ENCODE measurements at places on chromosomes 5 and 9.

DNA sequence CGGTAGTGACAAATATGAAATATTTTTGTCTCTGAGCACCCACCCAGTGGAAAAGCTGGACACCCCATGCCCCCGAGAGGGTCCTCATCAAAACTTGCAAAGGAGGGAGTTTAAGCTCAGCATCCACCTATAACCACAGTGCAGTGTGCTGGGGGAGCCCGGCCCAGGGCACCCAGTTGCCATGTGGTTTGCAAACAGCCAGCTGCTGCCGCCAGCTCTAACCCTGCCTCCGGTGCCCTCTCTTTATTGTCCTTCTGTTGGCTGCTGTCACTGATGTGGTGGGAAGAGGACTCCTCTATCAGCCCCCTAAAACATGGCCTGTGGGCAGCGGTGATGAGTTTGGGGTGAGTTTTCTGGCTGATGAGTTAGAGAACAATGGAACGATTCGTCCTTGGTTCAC lies 160.9 kb upstream of the MVB12B start:
- DNase-seq = no peak

DNA sequence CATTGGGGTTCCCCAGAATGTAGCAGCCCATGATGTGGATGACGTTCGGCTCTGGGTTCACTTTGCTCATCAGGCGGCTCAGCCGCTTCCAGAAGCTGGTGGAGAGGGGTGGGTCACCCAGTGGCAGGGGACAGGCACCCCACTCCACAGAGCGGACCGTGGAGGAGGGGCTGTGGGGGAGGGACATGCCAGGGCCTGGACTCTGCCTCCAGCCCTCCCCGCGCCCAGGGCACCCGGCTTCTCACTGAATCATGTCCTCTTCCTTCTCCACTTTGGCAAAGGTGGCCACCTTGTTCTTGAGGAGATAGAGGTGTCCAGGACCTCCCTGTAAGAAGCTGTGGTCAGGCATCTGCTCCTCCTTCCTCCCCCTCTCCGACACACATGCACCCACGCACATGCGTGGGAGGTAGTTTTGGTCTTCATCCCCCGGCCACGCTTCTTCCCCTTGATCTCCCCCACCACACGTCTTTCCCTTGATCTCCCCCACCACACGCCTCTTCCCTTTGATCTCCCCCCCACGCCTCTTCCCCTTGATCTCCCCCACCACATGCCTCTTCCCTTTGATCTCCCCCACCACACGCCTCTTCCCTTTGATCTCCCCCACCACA lies 8.9 kb upstream of the ENTPD8 start:
- DNase-seq = no peak

DNA sequence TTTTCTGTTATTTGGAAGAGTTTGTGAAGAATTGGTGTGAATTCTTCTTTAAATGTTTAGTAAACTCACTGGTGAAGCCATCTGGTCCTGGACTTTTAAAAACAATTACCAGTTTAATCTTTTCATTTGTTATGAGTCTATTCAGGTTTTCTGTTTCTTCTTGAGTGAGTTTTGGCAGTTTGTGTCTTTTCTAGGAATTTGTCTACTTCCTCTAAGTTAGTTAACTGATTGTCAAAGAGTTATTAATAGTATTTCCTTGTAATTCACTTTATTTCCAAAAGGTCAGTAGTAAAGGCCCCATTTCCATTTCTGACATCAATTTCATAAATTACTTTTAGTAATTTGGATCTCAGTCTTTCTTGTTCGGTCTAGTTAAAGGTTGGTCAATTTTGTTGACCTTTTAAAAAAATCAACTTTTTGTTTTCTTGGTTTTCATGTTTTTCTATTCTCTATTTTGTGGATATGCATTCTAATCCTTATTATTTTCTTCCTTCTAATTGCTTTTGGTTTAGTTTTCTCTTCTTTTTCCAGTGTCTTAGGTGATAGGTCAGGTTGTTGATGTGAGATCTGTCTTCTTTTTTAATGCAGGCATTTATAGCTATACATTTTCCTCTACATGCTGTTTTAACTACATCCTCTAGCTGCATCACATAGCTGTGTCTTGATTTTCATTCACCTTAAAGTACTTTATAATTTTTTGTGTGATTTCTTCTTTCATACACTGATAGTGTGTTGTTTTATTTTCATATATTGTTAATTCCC lies 7.3 kb upstream of the SMIM3 start:
- no peak for DNase-seq

- no peak for DNase-seq
Observed at GRCh38 chr9:82912645-82913044, 150.3 kb downstream of the RASEF start.

DNA sequence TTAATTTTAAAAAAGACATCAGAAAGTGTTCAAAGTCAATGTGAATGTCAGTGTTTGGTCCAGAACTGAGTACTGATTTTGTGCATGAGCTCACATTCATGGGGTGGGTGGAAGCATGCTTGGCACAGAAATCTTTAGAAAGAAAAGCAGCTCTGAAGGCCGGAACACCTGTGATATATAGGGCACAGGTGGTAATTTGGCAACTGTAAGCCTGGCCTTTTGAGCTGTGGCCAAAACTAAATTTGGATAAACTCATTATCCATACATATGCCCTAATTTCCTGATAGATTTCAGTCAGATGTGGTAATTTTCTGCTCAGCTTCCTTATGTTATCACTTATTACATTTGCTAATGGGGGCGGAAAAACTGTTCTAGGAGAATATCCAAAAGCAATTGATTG lies 211.4 kb downstream of the HCN1 start:
- no peak for DNase-seq

GRCh38 chr5:97931829-97932228 lies 748.8 kb upstream of the RIOK2 start:
- DNase-seq = no peak

- DNase-seq = no peak
Observed at GRCh38 chr9:127509955-127510299, 58.6 kb downstream of the LRSAM1 start.

- no peak for DNase-seq
Observed at GRCh38 chr5:158277276-158277675, 418.3 kb upstream of the CLINT1 start.

GRCh38 chr5:150129813-150130492 lies 25.7 kb downstream of the PDGFRB start:
- DNase-seq = peak; percentile 74

GRCh38 chr5:167902298-167902697 lies 389.1 kb upstream of the WWC1 start:
- no peak for DNase-seq

- peak; percentile 18 for DNase-seq
Observed at GRCh38 chr9:80157561-80157983, 585.8 kb downstream of the TLE4 start.

GRCh38 chr5:131993676-131994075 lies 17.8 kb downstream of the ACSL6 start:
- no peak for DNase-seq

- no peak for DNase-seq
Observed at GRCh38 chr5:1658665-1659064, 134.9 kb upstream of the LPCAT1 start.

GRCh38 chr5:82320966-82321365 lies 42.8 kb upstream of the RPS23 start:
- no peak for DNase-seq

DNA sequence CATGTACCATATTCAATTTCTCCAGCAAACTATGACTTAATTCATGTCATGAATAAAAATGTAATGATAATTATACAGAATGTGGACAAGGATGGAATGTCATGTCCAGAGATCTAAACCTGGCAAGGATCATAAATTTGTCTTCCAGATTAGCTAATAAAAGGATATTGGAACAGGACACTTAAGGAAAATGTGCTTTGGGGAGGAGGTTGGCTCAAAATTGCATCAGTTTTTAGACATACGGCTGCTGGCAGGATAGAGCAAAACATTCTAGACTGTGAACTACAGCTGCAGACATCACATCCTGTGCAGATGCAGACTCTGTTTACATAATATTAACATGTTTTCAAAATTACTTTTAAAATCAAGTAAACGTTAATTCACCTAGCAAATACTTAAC lies 248.4 kb downstream of the TLR4 start:
- DNase-seq = no peak

DNA sequence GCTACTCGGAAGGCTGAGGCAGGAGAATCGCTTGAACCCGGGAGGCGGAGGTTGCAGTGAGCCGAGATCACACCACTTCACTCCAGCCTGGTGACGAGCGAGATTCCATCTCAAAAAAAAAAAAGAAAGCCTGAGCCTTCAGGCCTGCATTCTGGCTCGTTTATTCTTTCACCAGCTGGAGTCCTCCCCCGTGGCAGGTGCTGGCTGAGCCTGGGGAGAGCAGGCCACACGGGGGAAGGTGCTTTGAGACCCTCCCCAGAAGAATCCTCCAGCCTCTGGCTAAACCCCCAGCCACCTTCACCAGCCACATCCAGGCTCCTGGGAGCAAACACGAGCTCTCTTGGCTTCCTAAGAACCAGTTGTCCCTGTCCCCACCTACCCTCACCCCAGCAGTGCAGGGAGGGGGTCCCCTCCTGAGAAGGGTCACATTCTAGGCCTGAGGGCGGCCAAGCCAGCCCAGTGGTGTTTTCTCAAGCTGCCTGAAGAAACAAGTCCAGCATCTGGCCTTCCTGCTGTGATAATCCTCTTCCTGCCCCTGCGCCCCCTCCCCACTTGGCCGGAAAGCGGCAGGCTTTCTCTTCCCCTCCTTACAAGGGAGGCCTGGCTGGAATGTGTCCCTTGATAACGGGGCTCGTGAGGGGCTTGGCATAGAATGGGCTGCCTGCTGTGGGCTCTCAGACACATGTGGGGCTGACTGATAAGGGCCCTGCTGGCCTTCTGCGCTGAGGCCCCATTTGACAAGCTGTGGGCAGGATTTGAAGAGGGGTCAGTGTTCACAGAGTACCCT lies 41.5 kb downstream of the PLPP7 start:
- no peak for DNase-seq

- DNase-seq = no peak
Observed at GRCh38 chr5:179237770-179238627, 107.3 kb downstream of the ADAMTS2 start.

DNA sequence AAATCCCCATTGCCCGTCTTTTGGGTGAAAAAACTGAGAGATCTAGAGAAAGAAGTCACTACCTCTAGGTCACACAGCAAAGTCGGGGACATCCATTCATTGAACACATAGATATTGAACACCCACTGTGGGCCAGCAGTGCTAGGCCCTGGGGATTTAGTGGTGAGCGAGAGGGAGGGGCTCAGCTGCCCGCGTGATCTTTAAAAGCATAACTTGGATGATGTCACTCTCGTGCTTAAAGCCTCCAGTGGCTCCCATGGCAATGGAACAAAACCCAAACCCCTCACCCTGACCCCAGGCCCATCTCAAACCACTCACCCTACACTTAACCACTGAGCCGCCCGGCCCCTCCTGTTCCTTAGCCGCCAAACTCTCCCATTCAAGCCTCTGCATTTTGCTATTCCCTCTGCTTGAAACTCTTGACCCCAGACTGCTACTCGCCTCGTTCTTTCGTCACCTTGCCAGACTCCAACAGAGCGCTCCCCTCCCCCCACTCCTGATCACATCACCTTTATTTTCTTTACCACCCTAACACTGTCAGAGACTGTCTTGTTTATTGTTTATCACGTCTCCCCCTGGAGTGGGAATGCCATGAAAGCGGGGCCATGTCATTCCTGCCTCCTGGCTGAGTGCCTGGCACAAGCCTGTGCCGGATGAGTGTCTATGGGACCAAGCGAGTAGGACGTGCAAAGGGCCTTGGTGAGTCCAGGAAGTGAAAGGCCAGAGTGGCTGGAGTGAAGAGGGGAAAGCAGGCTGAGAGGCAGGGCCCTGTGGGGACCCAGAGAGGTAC lies 710 bp upstream of the PIP5KL1 start:
- peak; percentile 80 for DNase-seq

DNA sequence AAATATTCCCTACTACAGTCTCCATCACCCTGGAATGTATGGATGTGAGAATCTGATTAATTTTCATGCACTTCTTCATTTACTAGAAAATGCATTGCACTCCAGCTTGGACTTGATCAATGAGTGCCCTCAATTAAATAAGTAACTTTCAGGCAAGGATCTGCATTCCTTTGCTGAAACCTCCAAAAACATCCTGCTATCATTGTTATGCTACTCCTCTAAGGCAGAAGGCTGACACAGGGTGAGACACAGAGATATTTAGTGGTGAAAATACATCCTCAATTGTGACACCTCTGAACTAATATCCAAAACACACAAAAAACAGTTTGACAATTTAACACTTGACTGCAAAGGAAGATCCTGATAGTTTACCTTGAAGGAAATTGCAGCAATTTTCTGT lies 57.9 kb upstream of the CDH12 start:
- DNase-seq = no peak

DNA sequence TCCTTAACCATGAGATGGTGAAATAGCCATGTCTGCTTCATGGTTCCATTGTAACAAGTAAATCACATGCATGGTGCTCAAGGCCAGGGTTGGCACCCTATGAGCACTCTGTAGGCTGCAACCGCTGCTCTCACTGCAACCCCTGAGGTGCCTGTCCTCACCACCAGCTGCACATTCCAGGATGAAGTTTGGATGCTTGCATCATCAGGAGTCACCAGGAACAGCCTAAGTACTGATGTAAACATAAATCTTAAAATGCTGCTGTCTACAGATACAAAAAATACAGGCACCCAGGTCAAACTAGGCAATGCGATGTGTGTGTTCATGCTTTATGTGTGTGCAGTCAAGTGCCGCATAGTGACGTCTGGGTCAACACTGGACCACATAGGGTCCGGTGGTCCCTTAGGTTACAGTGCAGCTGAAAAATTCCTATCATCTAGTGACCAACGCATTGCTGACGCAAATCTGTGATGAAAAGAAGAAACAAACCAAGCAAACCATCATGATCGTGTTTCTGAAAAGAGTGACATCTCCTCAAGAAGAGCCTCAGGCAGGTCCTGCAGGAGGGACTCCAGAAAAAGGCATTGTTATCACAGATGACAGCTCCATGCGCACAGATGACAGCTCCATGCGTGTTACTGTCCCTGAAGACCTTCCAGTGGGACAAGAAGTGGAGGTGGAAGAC lies 234.8 kb downstream of the AUH start:
- DNase-seq = peak; percentile 64

DNA sequence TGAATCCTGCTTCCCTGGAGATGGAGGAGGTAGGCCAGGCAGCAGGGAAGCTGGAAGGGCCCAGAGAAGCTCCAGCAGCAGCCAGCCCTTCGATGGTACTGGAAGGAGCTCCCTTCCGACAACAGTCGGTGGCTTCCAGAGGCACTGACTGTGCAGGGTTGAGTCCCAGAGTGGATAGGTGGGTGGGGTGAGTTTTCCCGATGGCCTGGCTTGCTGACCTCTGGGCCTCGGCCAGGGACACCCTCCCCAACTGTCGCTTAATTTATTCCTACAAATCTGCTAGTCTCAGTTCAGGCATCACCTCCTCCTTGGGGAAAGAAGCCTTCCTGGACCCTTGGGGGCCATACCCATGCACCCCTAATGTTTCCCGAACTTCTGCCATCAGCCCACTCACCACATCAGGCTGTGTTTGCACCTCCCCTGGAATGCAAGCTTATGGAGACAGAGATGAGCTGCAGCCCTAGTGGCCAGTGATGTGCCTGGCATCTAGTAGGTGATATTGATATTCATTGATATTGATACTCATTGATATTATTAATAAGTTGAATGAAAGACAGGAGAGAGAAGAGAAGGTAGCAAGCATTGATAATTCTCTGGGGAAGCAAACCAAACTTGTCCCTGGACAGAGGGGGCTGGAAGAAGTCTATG lies 104.6 kb upstream of the BOD1 start:
- no peak for DNase-seq
